Activated CD4-positive, alpha-beta T cell treated with anti-CD3 and anti-CD28 coated beads for 36 hours (primary cell): ENCODE measurements at places on chromosomes 6 and 20.
A peak's percentile ranks its signal among the peaks of the same experiment; 100 is the strongest.

- no peak for DNase-seq
Measured at GRCh38 chr6:12935637-12936036, 219.1 kb downstream of the PHACTR1 start.

DNA sequence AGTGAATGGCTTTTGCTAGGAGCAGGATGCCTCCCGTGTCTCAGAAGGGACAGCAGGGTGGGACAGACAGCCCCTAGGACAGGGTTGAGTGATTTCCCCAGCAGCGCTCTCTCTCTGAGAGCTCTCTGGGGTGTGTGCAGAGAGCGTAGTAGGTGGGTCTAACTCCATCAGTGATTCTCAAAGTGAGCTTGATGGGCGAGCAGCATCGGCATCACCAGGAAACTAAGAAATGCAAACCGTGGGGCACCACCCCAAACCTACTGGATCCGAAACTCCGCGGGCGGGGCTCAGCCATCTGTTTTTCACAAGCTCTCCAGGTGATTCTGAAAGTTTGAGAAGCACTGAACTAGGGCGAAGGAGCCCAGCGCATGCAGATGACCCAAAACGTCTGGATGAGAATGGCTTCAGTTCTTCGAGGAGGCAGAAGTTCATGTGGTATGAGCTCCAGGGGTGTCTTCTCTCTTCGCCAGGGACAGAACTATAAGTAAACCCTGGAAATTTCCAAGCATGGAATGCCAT lies 119.6 kb upstream of the RNF24 start:
- peak; percentile 46 for DNase-seq

- DNase-seq: no peak
Measured at GRCh38 chr6:37763413-37763812, 56.1 kb upstream of the ZFAND3 start.

DNA sequence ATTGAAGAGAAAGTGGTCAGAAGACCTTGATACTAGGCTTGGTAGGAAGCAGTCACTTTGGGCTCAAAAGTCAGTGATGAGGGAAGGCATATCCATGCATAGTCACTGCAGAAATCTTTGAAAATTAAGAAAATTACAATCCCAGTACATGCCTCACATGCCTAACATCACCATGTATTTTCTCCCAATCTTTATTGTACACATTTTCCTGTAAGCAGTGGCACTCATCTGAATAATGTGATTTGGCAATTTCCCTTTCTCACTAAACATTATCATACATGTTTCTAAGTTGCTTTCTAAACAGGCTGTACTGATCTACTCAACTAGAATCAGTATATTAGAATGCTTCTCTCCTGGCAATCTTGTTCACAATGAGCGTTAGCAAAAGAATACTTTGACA lies 280.7 kb upstream of the SUPT3H start:
- DNase-seq: no peak

- no peak for DNase-seq
Measured at GRCh38 chr6:52435345-52435744, 15.2 kb downstream of the EFHC1 start.

GRCh38 chr6:14036911-14037310 lies 80.7 kb upstream of the CD83 start:
- no peak for DNase-seq

GRCh38 chr6:30325873-30326525 lies 728 bp upstream of the TRIM39 start:
- peak; percentile 84 for DNase-seq

GRCh38 chr20:13870170-13870748 lies 85.4 kb downstream of the NDUFAF5 start:
- no peak for DNase-seq

DNA sequence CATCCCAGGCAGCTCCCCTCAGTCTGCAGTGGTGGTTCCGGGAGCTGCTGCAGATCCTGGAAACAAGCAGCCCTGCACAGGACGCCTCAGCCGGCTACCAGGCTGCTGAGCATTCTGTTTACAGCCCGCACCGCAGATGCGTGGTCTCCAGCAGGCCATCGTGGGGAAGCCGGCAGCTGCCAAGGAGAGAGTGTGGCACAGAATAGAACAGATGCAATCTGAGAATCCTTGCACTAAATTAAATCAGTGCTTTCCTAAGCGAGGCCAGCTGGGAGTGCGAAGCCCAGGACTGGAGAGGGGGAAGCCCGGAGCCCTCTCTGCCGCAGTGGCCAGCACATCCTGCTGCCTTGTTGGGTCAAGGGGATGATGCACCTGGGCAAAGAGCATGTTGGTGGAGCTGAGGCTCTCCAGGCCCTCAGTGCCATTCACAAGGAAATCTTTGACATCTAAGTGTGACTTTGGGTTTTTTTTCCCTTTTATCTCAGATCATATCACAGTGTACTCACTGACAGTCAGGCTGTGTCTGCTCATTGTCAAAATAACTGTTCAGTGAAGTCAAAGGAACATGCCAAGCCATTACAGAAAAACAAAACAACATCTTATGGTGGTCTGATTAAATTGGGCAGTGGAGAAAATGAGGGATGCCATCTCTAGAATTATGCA lies 118.1 kb downstream of the SYNDIG1 start:
- no peak for DNase-seq

DNA sequence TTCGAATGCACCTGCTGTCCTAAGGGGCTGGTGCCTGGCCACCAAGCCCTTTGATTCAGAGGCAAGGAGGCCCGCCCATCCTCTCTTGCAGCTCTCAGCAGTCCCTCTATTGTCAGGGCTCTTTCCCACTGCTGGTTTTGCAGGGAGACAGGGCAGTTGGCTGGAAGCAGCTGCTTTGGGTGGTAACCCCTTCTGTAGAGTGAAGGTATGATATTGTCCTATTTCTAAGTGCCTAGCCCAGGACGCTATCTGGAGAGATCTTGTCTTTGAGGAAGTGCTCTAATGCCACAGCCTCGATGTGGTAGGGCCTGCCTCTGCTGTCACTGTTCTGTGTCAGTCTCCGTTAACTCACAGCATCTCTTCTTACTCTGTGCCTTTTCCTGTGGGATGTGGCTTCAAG lies 5.6 kb downstream of the PLCG1 start:
- peak; percentile 60 for DNase-seq

GRCh38 chr6:9825526-9825925 lies 589.3 kb downstream of the TFAP2A start:
- no peak for DNase-seq

- DNase-seq: no peak
Measured at GRCh38 chr6:96653181-96653580, 90.3 kb downstream of the FHL5 start.

- no peak for DNase-seq
Measured at GRCh38 chr6:118589186-118589585, 41.1 kb downstream of the PLN start.

GRCh38 chr6:108752733-108753590 lies 95.3 kb upstream of the ARMC2 start:
- no peak for DNase-seq

DNA sequence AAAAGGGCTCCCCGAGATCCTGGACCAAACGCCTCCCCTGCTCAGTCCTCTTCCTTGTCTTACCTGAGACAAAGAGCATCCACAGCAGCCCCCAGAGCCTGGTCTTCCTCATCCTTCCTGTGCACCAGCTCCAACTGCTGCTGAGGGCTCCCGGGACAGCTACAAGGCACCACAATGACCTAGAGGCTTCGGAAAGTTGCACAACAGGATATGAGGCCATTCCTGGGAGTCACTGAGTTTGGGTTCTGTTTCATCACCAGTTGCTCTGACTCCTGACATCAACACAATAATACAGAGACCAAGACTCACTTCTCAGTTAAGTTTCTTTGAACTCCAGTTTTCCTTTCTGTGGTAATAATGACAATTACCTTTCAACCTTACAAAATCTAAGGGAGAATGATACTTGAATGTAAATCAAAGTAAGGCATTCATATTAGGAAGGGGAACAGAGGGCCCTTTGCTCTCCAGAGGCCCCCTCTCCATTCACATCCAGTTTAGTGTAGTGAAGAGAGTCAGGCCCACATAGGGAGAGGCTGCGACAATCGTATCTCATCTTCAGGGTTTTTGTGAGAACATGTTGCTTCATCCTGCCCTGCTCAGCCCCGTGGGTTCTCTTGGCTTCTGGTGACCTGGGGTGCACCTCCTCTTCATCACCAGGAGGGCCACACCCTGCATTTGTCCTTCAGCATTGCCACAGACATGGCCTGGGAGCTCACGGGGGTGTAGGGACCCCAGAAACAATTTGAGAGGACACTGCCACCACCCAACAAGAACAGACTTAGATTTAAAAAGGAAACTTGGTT lies at the start of gene TREM1:
TREM1 (minus strand) TSS at position 139 of the 803 bp plus-strand sequence; CDS start at position 112, 27 bp downstream.
- DNase-seq: no peak

DNA sequence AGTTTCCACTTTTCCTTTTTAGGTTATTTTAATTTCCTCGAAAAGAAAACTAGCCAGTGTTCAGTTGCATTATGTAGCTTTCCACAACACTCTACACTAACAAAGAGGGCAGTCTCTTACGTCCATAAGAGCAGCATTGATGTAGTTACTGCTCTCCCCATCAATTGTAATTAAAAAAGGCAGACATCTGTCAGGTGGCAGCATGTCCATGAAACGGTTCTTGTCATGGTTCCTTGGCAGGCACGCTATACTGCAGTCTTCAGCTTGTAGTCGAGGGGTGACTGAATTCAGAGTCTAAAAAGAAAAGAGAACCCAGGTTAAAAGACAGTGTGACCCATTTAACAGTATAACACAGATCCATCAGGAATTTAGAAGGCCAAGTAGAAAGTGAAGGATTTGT lies 80.1 kb upstream of the THEMIS start:
- no peak for DNase-seq

- no peak for DNase-seq
Measured at GRCh38 chr20:17635332-17636244, 46.5 kb downstream of the RRBP1 start.

DNA sequence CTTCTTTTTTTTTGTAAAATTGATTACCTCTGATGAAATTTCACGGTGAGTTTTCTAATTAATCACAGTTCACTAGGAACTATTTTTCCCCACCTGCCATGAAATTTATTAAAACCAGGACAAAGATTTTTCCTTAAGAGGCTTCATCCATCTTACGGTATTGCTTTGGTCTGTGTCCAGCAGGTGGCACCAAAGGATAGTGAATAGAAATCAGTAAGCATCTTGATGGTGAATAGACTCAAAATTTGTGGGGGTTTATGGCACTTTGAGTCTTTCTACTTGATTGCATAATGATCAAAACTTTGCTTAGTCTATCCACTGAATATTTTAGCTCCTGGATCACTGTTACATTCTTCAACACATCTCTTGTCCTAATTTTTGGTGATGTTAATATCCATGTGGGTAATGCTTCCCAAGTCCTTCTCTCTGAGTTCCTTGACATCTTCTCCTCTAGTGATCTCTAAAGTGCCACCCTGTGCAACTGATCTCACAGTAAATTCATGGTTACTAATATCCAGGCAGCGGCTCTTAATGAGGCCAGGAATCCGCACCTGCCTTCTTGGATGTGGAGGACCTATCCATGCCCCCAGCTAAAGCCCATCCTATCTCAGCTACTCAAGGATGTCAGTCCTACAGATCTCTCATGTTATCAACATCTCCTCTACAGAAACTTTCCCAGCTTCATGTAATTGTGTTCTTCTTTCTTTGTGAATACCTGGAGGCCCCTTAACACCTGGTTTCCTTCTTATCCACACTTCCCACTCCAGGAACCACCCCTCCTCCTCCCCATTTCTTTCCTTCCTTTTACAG lies 54.5 kb downstream of the STMND1 start:
- DNase-seq: peak; percentile 76

GRCh38 chr6:40986921-40987819 lies 51.9 kb downstream of the UNC5CL start:
- no peak for DNase-seq

DNA sequence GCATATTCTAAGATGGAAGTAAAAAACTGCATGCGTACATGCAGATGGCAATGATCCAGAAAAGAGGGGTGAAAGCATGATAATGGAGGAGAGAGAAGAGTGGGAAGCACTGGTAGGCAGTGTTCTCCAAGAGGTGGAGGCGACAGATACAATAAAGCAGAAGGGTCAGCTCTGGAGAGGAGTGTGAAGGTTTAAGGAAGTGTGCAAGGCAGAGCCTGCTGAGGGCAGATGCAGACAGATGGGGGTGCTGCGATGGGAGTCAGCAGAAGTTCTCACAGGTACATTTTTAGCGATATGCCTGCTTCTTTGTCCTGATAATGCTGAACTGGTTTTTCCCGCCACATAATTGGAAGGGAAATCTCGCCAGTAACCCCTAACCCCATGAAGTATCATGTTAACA lies 81.1 kb upstream of the C6orf118 start:
- DNase-seq: no peak

- no peak for DNase-seq
Measured at GRCh38 chr6:47809873-47810272, 28.0 kb downstream of the OPN5 start.

DNA sequence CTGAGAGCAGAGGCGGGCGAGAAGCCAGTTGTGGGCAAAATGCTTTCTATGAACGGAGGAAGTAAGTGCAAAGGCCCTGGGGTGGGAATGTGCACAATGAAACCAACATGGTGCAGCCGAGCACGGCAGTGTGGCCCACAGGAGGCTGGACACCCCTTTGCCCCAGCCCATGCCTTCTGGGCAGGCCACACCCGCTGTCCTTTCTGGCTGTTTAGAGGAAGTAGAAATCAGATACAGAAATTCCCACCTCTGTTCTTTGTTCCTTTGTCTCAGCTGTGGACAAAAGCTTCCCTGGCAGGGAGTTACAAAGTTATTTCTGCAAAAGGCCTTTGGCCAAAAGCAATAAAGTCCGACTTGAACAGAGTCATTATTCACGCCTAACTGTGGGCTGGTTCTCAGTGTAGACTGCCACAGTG lies 11.9 kb downstream of the SULF2 start:
- DNase-seq: no peak

DNA sequence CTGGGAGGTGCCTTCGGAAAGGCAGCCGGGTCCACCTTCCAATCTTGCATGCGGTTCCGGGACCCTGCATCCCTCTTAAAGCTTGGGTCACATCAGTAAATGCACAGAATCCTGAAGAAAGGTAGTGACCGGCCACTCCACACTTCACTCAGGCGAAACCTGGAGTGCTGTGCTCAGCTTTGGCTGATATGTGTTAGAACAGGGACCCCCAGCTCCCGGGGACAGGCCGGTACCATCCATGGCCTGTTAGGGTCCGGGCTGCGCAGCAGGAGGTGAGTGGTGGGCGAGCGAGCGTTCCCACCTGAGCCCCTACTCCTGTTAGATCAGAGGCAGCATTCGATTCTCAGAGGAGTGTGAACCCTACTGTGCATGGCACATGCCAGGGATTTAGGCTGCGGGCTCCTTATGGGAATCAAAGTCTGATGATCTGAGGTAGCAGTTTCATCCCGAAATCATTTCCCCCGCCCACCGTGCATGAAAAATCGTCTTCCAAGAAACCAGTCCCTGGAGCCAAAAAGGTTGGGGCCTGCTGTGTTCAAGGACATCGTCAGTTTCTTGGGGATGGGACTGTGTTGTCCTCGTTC lies 143.0 kb downstream of the ERMARD start:
- no peak for DNase-seq

- DNase-seq: no peak
Measured at GRCh38 chr20:62935204-62935967, 2.6 kb upstream of the GID8 start.

- DNase-seq: no peak
Measured at GRCh38 chr6:75813476-75814250, 64.6 kb downstream of the MYO6 start.
